ENCODE measurements at places on chromosomes 16 and 17.

- DNase-seq = no peak
These were observed 7.4 kb downstream of the GLIS2 start for GRCh38 chr16:4323071-4323844.

- no peak for DNase-seq
These were observed 24.3 kb downstream of the CDK12 start for GRCh38 chr17:39485555-39485954.

- no peak for DNase-seq
These were observed 1.1 kb downstream of the SPECC1 start for GRCh38 chr17:20010099-20010863.

GRCh38 chr17:82474223-82475010 is 15.9 kb downstream of the NARF start:
- DNase-seq = no peak

DNA sequence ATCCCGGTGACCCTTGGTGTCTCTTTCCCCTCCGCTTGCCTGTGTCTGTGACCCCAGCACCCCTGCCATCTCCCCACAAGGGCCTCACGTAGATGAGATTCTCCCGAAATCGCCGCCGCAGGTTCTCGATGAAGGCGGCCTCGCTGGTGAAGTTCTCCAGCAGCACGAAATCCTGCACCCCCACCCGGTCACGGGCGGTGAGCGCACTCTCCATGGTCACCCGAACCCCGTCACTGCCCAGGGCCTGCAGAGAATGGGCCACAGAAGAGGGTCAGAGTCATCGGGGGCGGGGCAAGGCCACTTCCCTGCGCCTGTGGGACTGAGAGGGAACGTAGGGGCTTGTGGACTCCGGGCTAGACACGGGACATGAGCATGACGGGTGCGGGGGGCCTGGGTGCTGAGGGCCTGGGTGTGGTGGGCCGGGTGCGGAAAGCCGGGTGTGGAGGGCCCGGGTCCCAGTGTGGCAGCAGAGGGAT is 8.4 kb downstream of the MYO1C start:
- DNase-seq = no peak

- no peak for DNase-seq
These were observed 1.6 kb downstream of the CTCF start for GRCh38 chr16:67563708-67564468.

DNA sequence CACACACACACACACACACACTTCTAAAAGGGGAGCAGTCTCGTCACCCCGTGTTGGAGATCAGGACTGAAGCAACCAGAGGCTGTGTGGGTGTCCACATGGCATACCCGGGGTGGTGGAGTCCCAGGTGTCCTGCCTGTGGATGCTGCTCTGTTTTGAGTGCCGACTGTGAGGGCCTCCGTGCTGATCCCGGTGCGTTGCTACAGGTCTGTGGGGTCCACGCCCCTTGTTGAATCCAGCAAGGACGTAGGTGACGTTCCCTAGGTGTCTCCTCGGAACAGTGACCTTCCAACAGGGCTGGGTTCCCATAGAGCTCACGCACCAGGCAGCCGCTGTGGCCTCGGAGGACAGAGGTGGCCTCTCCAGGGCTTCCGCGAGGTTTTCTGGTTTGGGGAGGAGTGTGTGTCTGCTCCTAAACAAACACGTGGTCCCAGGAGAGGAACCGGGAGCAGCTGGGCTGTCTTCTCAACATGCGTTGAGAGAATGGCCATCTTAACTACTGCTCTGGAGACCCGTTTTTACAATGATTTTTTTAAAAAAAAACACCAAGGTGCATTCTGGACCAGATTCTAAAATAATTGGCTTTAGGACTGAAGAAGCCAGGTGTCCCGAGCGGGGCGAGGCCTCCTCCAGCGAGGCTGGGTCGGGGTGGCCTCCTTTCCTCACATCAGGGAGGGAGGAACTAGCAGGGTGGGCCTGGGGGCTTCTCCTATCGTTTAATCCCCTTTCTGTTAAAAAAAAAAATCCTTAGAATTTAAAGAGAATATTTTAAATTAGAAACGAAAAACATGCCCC is 100.6 kb upstream of the ZNF750 start:
- DNase-seq = no peak

- DNase-seq = no peak
These were observed 12.1 kb downstream of the NDUFAF8 start for GRCh38 chr17:81251094-81251708.

- DNase-seq = no peak
These were observed 8.0 kb upstream of the MYH13 start for GRCh38 chr17:10380631-10381408.

DNA sequence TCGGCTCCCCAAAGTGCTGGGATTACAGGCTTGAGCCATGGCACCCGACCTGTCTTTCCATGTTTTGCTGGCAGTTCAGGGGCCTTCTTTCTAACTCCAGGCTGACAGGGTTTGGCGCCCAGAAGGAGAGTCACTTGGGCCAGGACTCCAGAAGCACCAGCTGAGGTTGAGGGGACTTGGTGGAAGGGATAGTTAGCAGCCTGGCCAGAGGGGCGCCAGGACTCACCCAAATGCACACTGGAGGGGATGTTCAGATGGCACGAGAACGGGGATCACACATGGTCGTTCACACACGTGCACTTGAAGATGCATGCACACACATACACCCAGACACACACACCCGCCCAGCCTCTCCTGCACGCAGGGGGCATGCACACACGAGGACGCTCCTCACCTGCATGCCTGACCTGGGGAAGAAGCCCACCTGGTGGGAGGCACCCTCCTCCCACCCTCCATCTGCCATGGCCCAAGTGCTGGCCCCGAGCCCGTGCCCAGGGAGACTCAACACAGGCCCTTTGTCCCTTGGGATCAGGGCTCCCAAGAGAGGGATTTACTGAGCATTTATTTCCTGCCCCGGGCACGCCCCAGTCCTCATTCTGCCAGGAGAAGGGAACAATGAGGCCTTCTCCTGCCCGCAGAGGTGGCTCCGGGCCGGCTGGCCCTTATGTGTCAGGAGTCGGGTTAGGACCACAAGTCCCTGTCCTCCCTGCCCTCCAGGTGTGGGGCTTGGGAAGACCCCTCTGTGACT is 2.3 kb upstream of the PRSS21 start:
- no peak for DNase-seq

DNA sequence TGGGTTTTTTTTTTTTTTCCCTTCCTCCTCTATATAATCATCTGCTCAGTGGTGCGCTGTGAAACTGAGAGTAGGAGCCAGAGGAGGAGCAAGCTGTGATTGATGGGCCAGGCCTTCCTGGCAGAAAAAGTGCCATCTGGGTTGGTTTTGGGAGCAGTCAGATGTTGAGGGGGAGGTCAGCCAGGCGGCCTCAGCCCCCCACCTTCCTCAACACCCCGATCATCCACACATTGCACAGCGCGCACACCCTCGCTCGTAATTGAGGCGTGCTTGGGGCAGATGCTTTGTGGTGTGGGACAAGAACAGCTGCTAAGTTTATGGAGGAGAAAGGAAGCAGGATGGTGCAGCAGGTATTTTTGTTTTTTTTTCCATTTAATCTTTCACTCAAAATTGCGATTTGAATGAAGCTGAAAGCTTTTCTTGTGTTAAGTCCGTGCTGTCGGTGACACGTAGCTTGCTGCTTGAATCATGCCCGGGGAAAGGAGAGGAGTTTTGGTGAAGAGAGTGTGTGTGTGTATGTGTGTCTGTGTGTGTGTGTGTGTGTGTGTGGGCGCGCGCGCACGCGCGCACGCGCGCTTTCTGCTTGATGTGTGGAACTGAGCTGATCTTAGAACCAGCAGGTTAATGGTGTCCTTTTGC is 177.4 kb downstream of the RBFOX1 start:
- no peak for DNase-seq

- no peak for DNase-seq
These were observed 323.0 kb downstream of the C16orf95 start for GRCh38 chr16:86994215-86994614.

GRCh38 chr16:71807905-71808592 is 585 bp downstream of the AP1G1 start:
- DNase-seq = no peak

DNA sequence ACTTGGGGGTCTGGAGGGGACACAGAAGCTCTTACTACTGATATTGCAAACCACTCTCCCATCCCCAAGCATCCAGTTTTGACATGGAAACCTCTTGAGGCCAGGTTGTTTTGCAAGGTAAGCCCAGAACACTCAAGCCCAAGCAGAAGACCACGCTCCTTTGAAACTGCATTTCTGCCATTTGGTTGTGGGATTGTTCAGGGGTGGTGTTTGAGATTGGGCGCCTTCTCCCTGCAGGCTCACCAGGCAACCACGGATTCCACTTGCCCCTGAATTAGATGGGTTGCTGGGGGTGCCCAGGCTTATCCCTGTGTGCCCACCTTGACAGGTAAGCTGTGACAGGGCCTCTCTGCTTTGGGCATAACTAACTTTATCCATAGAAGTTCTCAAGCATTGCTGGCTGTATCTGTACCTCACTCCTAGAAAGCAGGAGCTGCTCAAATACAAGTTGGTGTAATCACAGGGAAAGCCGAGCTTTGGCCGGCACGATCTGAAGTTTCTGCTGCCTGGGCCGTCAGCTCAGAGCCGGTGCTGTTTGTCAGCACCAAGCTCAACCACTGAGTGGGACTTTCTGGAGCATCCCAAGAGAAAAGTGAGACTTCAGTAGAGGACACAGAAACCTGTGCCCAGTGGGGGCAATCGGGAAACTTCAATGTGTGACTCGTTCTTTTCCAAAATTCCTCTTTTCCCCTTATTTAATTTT is 93.6 kb downstream of the CYLD start:
- no peak for DNase-seq
